GM23248 (cell line): ENCODE measurements at places on chromosomes 1 and 21.

- no peak for DNase-seq
These were observed 11.9 kb upstream of the PKNOX1 start for GRCh38 chr21:42962380-42963007.

DNA sequence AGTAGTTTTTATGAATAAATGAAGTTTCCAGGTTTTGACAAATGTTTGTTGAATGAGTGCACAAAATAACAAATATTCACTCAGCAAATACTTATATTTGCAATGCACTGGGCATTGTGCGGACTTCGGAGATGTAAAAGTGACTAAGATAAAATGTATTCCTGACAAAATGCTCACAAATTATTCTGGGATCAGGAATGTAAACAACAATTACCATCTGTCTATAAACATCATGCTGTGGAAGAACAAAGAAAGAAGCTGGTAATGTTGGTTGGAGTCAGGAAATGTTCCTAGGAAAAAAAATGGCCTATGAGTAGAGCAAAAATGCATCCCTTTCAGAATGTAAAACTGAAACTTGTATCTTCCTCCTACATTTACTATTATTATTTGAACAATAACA is 68.5 kb downstream of the CRB1 start:
- no peak for DNase-seq

DNA sequence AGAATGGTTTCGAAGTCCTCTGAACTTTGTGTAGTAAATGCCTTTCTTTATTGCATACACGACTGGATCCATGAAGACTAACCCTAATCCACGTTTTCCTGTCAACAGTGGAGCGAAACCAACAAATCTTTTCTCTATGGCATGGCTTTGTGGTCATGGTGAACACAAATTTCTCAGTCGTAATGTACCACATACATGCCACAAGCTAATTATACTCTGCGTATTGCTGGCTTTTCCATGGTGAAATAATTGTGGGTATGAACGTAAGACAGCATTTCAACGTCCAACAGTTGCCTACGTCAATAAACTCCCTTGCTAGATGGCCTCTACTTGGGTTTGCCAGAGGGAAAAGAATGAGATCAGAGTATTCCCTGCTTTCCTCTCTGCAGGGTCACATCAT is 27.5 kb downstream of the INTS7 start:
- DNase-seq, result no peak

- DNase-seq, result no peak
These were observed 84.0 kb upstream of the PALMD start for GRCh38 chr1:99561952-99562351.

GRCh38 chr21:45589686-45590245 is 47.5 kb upstream of the SLC19A1 start:
- no peak for DNase-seq

DNA sequence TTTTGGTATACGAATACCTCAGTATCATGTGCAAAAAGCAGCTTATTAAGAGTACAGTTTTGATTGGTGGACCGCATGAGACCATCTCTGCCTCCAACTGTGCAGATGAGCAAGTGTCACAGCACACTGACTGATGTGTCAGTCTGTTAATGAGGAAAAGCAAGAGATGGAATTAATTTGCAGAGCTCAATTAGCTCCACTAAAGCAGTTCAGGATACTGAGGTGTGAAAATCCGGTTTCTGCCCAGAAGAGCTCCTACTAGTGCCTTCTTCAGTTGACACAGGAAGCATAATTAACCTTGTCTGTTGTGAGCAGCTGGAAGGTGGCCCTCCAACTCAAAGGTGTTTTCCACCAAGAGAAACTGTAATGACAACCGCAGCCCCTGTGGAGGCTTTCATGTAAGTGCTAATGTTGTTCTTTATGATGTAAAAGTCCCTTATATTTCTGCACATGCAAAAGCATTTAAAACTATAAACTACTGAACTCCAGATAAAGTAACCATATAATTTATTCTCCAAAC is 44.3 kb downstream of the PCNX2 start:
- no peak for DNase-seq

DNA sequence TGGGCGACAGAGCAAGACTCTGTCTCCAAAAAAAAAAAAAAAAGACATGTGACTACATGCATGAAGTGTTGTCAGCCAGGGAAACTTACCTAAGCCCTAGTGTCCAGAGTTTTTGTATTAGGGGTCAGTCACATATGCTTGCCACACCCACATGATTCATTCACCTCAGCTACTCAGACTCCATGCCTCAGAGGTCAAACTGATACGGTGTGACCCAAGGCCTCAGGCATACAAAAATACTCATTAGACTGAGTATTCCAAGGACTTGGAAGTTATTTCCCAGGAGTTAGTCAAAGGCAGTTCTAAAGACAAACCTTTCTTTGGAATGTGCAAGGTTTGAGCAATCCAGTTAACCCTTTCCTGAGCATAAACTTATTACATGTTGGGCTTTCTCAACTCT is 6.3 kb upstream of the TRIM33 start:
- peak; percentile 12 for DNase-seq
